Lung (tissue), 17 donors: ENCODE measurements at places on chromosomes 4 and X. TPM values are rescaled to one million over a fixed set of nuclear protein-coding genes. Genes with fewer than 3 reads are reported as not detected.
A peak's percentile ranks its signal among the peaks of the same experiment; 100 is the strongest.

Gene RHOH
- total RNA-seq: 8.3 TPM

Gene GABRE
- total RNA-seq: 44.5 TPM

Gene UGT2B15
- total RNA-seq: 0.15 TPM

Gene LEF1
- 4.2 TPM for total RNA-seq

Gene GPR50
- not detected for total RNA-seq

Gene GPAT3
- 8.6 TPM for total RNA-seq

Gene DCAF8L2
- total RNA-seq: not detected

Gene NOX1
- 0.12 TPM for total RNA-seq

Gene RAB39B
- 0.63 TPM for total RNA-seq

Gene MID1
- total RNA-seq: 25.8 TPM

DNA sequence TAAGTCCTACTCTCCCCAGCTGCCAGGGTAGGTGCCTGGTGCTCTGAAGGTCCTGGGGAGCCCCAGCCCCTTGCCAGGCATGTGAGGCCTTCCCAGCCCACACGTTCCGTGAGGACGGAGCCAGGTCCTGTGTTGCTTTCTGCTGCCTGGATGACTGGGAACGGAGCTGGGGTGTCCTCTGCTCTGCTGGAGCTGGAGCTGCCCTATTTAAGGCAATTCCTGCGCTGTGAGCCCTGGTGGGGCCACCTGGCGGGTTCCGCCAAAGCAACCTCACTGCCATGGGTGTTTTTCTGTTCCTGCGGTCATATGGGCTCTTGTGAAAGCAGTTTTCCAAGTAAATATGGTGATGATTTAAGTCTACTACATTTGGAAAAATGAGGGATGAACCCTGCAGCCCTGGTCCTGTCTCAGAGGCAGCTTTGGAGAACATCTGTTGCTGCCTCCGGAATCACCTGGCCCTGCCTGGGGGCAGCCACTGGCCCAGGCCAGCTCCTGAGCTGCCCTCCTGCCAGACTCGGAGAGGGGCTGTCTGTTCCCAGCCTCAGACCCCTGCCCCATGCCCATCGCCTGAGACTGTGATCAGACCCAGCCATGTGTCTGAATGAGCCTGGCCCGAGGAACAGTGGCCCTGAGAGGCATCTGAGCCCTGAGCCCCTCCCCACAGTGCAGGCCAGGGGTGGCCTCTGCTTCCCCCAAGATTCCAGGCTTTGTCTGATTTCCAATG lies 33.2 kb downstream of the FGFRL1 start:
- DNase-seq: peak; percentile 11

- DNase-seq: no peak
These were observed 30.3 kb downstream of the AMMECR1 start for GRCh38 chrX:110287605-110288004.

DNA sequence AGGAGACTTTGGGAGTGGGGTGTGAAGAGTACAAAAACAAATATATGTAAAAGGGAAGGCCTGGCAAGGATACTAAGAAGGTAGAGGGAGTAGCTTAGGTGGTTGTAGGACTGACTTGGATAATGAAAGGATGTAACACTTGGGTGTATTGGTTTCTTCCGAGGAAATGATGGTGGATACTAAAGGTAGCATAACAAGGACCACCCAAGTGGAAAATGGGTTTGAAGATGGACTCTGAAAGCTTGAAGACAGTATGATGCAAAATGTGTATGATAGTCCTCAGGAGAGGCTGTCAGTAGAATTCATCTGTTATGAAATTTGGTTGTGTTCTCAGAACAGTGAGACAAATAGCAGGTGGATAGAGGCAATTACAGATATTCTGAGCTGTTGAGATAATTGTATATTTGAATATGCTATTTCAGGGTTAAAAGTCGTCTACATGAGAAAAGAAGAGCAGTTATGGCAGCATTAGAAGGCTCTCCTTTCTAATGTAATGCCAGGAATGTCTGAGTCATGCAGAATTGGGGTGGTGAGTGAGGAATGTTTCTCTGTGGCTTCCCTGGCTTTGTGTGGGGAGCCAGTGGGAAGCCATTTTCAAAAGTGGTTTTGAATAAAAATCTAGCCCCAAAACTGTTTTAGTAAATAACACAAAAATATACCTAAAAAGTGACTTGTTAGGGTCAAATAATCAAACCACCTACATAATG lies 75.6 kb downstream of the FHIP1A start:
- DNase-seq: no peak

- peak; percentile 16 for DNase-seq
These were observed 1.5 kb upstream of the NWD2 start for GRCh38 chr4:37243051-37243450.

GRCh38 chr4:1676605-1677525 lies 7.2 kb downstream of the FAM53A start:
- DNase-seq: no peak

DNA sequence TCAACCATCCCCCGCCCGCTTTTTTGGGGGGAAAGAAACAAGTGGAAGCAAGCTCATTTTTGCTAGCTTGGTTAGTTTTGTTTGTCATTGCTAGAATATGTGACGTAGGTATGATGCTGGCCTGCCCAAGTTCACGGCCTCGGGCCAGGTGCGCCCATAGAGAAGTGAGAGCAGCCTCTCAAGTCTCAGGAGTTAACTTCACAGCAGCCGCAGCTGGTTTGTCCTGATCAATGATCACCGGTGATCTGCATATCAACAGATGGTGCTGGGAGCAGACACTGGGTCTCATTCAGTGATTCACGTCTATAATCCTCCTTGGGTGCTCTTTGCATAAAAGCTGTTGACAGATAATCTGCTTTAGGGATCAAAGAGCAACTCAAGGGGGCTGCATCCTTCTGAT lies 50.1 kb downstream of the ENPP6 start:
- DNase-seq: no peak

DNA sequence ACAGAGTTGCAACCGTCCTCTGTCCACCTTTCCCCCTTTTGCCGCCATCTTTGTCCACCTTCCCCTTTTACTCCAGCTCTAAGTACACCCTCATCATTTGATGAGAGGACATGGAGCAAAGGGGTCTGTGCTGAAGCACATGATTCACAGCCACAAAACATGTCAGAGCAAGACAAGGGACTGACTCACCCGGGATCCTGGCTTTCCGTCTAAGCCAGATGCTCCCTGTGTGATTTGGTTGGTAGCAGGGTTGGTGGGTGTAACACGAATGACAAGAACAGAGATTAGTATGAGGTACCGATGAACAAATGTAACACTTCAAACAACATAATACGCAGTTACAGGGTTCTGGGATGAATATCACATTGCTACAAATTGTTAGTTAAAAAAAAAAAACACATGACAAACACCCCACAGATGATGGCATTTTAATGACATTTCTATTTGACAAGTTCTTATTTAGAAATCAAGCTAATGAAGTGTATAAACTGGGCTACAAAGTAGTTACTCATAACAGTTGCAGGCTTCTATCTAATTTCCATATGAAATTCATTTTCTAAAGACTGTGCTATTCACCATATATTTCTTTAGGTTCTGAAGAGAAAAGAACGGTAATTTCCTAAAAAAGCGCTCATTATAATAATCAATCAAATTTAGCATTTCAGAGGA lies 71.4 kb upstream of the ETNPPL start:
- no peak for DNase-seq

DNA sequence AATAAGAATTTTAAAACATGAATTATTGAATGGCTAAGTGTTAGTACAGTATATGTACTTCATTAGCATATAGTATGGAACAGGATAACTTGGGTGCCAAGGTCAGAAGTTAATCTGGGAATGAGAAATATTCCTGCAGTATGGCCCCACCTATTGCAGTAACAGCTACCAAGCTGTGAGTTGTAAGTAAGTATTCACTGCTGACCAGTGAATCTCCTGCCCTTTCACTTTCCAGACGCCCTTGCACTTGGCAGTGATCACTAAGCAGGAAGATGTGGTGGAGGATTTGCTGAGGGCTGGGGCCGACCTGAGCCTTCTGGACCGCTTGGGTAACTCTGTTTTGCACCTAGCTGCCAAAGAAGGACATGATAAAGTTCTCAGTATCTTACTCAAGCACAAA lies 105.1 kb downstream of the NFKB1 start:
- DNase-seq: no peak

GRCh38 chrX:108412783-108413182 lies 25.4 kb downstream of the COL4A6 start:
- DNase-seq: no peak

GRCh38 chrX:115535421-115535820 lies 25.6 kb upstream of the PLS3 start:
- DNase-seq: no peak

- DNase-seq: no peak
These were observed 55.2 kb downstream of the IL13RA2 start for GRCh38 chrX:114962209-114962608.

GRCh38 chr4:163590103-163590502 lies 95.6 kb downstream of the TMA16 start:
- DNase-seq: no peak

GRCh38 chr4:139450586-139450985 lies 3.3 kb upstream of the RAB33B start:
- no peak for DNase-seq

DNA sequence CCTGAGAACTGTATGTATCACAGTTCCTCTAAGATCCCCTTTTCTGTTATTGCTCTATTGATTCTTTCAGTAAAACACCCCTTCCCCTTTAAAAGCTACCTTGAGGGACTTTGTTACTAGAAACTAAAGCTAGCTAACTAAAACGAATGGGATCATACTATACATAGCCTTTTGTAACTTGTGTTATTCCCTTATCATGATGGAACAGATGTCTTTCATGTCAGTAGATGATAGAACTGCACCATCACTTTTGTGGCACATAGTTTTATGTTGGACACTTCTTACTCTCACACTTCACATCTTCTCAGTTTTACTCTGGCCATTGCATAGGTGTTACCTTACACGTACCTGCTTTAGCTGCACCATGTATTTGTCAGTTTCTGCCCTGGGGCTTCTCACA lies 46.6 kb upstream of the PGRMC2 start:
- DNase-seq: no peak

DNA sequence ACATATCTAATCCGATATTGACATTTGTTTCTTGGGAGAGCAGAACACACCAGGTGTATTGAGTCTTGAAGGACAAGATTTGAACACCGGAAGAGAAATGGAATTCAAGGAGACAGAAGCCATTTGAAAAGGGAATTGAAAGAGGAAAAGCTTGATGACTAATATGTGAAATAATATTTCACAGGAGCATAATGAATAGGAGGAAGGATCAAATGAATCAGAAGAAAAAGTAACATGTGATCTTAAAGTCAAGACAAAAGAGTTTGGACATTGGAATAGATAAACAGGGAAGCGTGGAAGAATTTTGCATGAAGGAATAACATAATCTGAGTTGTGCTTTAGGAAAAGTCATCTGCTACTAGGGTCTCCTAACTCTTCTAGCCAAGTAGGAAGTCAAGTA lies 145.5 kb upstream of the PDHA2 start:
- no peak for DNase-seq

DNA sequence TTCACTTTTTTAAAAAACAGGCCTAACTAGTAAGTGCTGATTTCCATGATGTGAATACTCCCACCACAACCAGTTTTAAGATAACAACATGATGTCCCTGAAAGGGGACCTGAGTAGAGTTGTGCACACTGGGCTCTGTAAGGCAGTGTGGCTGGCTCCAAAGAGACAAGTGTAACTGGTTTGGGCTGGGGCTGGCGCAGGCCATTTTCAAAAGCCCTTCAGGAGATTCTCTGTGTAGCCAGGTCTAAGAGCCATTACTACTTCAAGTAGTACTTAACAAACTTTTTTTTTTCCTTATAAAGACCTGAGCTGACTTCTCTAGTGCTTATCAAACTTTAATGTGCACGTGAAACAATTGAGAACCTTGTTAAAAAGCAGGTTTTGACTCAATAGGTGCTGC lies 4.3 kb downstream of the QRFPR start:
- peak; percentile 68 for DNase-seq

DNA sequence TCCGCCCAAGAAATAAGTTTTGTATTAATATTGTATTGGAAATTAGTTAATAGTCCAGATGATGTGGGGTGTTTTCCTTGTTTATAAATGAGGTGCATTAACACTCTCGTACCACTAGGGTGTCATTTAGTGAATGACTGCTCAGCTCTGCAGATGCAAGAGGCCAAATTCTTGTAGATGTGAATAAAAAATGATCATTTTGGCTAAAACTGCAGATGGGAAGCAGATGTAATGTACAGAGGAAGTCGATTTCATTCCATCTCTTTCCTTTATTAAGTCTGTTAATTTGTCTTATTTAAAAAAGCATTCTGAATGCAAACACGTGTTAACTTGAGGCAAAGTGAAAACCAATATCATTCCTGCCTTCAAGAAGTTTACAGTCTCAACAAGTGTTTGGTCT lies 108.1 kb downstream of the DHX15 start:
- peak; percentile 39 for DNase-seq

GRCh38 chr4:67762086-67762485 lies 7.9 kb upstream of the GNRHR start:
- peak; percentile 55 for DNase-seq

GRCh38 chrX:19034025-19034424 lies 50.1 kb upstream of the PHKA2 start:
- DNase-seq: no peak

DNA sequence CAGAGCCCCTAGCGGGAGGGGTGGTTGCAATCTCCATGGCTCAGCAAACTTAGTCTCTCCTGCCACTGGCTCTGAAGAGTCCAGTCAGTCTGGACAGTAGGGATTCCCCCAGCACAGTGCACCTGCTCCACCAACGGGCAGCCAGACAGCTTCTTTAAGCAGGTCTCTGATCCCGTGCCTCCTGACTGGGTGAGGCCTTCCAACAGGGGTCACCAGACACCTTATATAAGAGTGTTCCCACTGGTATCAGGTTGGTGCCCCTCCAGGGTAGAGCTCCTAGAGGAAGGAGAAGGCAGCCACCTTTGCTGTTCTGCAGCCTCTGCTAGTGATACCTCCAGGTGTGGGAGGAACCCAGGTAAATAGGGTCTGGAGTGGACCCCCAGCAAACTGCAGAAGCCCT lies 1393.4 kb downstream of the STIM2 start:
- no peak for DNase-seq

DNA sequence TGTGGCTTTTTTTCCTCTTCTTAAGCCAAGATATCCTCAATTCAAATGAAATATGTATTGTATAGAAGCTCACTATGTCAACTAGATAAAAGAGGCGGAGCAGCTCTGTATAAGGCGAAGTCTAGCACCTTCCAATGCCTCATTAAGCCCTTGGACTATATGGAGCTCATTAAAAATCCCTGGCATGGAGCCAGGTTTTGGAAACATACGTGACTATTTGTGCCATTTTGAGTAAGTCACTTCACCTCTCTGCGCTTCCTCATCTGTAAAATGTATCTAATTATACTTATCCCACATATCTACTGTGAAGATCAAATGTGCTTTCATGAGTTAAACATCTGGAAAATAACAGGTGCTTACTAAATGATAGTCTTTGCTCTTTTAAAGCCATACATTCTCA lies 57.2 kb downstream of the YIPF6 start:
- no peak for DNase-seq

- no peak for DNase-seq
These were observed 31.5 kb upstream of the GLRA3 start for GRCh38 chr4:174860588-174860987.

GRCh38 chr4:102758241-102759160 lies 2.3 kb downstream of the MANBA start:
- DNase-seq: no peak

- DNase-seq: peak; percentile 78
These were observed 6.8 kb upstream of the RHOH start for GRCh38 chr4:40190019-40190418.

- DNase-seq: no peak
These were observed 286.1 kb upstream of the PPP1R2C start for GRCh38 chrX:43064096-43064495.
